ENCODE measurements at places on chromosomes 6 and 20.
A peak's percentile ranks its signal among the peaks of the same experiment; 100 is the strongest.

GRCh38 chr6:2695454-2696095 lies 55.1 kb downstream of the MYLK4 start:
- H3K4me1 ChIP-seq, result no peaks in the 10 kb centered on the region
- no peaks in the 10 kb centered on the region for H3K36me3 ChIP-seq
- no peak overlapping the region for H3K27ac ChIP-seq
- H3K27me3 ChIP-seq, result peaks cover 7% of the 10 kb centered on the region
- no peak for ATAC-seq

DNA sequence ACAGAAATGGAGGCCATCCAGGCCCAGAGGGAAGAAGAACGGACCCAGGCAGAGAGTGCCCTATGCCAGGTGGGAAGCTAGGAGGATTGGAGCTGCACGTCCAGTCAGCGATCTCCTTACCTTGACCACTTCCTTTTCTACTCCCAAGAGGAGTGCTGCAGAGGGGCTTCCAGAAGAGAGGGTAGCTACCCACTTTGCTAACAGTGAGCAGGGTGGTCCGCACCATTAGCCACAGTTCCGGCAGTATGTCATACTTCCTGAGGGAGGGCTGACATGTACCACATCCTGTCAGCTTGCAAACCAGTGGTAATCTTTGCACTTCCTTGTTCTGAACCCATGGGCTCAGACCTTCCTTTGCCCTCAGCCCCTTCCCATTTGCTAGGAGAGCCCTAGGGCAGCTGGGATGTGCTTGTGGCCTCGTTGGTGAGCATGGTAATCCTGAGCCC lies 35.4 kb downstream of the CEP250 start:
- peak overlapping the region; percentile 96 for H3K4me3 ChIP-seq
- H3K27me3 ChIP-seq, result no peaks in the 10 kb centered on the region
- peak; percentile 96 for ATAC-seq
- H3K36me3 ChIP-seq, result peaks cover 87% of the 10 kb centered on the region

DNA sequence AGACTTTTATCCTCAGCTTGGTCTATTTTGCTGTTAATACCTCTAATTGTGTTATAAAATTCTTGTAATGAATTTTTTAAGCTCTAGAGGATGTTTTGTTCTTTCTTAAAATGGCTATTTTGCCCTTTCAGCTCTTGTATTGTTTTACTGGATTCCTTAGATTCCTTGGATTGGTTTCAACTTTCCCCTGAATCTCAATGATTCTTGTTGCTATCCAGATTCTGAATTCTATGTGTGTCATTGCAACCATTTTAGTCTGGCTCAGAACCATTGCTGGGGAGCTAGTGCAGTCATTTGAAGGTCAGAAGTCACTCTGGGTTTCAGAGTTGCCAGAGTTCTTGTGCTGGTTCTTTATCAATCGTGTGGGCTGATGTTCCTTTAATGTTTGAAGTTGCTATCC lies 37.1 kb downstream of the OTOR start:
- H3K27ac ChIP-seq, result no peak overlapping the region
- no peak overlapping the region for H3K4me3 ChIP-seq
- H3K27me3 ChIP-seq, result peaks cover 19% of the 10 kb centered on the region
- H3K36me3 ChIP-seq, result no peaks in the 10 kb centered on the region
- no peak for ATAC-seq

DNA sequence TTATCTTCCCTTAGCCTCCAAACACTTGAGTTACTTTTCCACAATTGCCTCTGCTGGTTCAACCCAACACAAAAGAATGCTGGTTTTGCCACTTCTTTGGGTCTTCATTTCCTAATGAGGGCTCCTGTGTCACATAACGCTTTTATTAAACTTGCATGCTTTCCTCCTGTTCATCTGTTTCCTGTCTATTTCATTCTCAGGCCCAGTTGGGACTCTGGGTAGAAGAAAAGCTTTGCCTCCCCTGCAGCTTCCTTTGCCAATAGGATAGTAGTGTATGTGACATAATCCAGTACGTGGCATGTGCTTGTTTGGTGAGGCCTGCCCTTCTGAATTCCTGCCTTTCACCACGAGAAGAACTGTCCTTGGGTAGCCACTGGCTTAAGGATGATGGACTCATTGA lies 529.3 kb upstream of the AGPAT4 start:
- peaks cover 5% of the 10 kb centered on the region for H3K4me1 ChIP-seq
- no peak for ATAC-seq
- H3K27me3 ChIP-seq, result no peaks in the 10 kb centered on the region
- H3K36me3 ChIP-seq, result no peaks in the 10 kb centered on the region

GRCh38 chr6:107488875-107489635 lies 862 bp upstream of the SOBP start:
- peaks cover 34% of the 10 kb centered on the region for H3K27me3 ChIP-seq
- peak overlapping the region; percentile 90 for H3K4me3 ChIP-seq
- H3K27ac ChIP-seq, result peak overlapping the region; percentile 12
- peaks cover 11% of the 10 kb centered on the region for H3K4me1 ChIP-seq
- peaks cover 6% of the 10 kb centered on the region for H3K36me3 ChIP-seq

GRCh38 chr6:108996208-108996607 lies 98.4 kb downstream of the SESN1 start:
- no peak for ATAC-seq
- H3K4me3 ChIP-seq, result no peak overlapping the region
- no peak overlapping the region for H3K27ac ChIP-seq
- H3K27me3 ChIP-seq, result no peaks in the 10 kb centered on the region

- no peak overlapping the region for H3K27ac ChIP-seq
- no peak overlapping the region for H3K4me3 ChIP-seq
- peaks cover 29% of the 10 kb centered on the region for H3K36me3 ChIP-seq
- ATAC-seq, result no peak
- H3K27me3 ChIP-seq, result no peaks in the 10 kb centered on the region
These were observed 19.4 kb downstream of the SERPINB9 start for GRCh38 chr6:2883673-2884072.

DNA sequence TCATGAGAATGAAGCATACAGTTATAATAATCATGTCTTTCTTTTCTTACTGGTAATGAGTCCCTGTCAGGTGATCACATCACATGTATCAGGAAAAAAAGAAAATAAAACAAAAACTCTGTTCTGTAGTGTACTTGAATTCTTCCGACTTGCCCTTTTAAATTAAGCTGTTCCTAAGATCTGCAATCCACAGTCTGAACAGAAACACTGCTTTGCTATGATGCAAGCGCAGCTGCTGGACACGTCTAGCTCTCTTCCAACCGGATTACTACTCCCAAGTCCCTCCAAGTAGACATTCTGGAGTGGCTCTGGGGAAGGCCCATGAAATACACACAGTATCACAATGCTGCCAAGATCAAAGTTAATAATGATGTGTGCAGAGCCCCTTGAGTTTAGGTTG lies 83.7 kb downstream of the FYN start:
- no peak overlapping the region for H3K27ac ChIP-seq
- no peaks in the 10 kb centered on the region for H3K27me3 ChIP-seq
- no peak overlapping the region for H3K4me3 ChIP-seq
- no peak for ATAC-seq
- peaks cover 52% of the 10 kb centered on the region for H3K36me3 ChIP-seq
- H3K4me1 ChIP-seq, result peaks cover 54% of the 10 kb centered on the region

DNA sequence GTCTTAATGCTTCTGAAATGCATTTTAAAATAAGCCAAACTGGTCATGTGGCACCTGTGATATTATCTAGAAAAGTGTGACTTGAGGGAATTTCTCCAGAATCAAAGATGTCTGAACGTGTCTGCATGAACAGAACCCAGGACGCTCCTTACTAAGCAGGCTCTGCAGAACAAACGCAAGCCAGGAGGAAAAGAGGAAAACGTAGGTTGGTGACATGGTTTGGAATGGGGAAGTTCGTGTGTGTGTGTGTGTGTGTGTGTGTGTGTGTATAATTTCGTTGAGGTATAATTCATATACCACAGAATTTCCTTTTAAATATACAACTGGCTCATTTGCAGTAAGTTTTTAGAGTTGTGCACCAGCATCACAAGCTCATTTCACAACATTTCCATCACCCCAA lies 200.5 kb upstream of the FOXQ1 start:
- no peak overlapping the region for H3K4me3 ChIP-seq
- no peaks in the 10 kb centered on the region for H3K4me1 ChIP-seq
- peaks cover 20% of the 10 kb centered on the region for H3K27me3 ChIP-seq
- no peak overlapping the region for H3K27ac ChIP-seq
- no peak for ATAC-seq

DNA sequence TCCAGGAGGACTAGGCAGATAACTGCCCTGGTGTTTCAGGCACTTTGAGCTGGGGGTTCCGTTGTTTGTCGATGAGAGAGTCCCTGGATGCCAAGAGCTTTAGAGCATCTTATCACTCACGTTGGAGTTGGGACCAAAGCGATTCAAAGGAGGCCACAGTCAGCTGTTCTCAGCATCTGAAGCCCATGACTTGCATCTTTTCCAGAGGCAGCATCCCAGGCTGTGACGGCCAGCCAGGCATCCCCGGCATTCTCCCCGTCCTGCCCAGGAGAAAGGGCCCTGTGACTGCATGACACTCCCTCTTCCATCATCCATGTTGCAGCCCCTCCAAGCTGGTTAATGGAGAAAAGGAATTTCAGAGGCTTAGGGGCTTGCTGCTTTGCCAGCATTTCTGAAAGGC lies 520.3 kb downstream of the CDH26 start:
- no peaks in the 10 kb centered on the region for H3K27me3 ChIP-seq
- H3K27ac ChIP-seq, result no peak overlapping the region
- no peak overlapping the region for H3K4me3 ChIP-seq
- no peaks in the 10 kb centered on the region for H3K4me1 ChIP-seq

- H3K27me3 ChIP-seq, result no peaks in the 10 kb centered on the region
- peak overlapping the region; percentile 89 for H3K4me3 ChIP-seq
These were observed 770 bp downstream of the KIF3B start for GRCh38 chr20:32278199-32278643.

DNA sequence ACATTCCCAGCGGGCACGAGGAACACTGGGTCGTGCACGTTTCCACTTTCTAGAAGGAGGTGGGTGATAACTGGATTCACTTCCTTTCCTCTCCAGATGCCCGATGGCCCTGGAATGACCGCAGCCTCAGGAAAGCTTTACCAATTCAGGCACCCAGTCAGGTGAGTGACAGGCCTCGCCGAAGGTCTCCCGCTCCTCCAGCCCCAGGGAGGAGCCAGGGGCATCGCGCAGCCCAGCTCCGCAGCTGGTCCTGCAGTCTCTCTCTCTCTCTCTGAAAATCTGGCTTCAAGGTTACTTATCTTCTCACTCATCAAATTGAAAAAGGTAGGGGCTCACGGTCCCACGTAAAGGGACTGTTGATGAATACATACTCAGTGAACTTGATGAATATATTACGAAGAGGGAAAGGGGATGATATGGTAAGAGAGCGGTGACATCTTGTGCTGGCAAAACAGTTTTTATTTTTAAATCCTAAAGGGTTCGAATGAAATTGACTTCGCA lies 891 bp downstream of the RIPPLY2 start:
- H3K27ac ChIP-seq, result no peak overlapping the region
- no peak for ATAC-seq
- H3K4me1 ChIP-seq, result peaks cover 4% of the 10 kb centered on the region
- H3K27me3 ChIP-seq, result peaks cover 57% of the 10 kb centered on the region
- H3K36me3 ChIP-seq, result no peaks in the 10 kb centered on the region

GRCh38 chr6:163823577-163823976 lies 409.1 kb downstream of the QKI start:
- H3K27me3 ChIP-seq, result no peaks in the 10 kb centered on the region
- no peak for ATAC-seq
- no peak overlapping the region for H3K27ac ChIP-seq
- no peak overlapping the region for H3K4me3 ChIP-seq

DNA sequence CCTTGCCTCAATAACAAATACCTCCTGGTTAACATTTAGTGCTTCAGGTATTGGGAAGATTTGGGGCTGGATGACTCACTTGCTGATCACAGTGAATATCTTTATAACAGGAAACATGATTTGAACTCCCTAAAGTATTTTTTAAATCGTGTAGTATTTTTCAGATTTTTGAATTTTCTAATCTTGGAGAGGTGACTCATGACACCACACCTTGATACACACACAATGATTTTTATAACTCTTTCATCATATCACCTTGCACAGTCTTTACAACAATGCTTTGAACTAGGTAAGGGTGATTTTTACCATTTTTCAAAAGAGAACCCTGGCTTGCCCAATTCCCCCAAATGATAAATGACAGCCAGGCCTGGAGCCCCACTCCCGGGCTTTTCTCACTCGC lies 273.5 kb downstream of the UST start:
- H3K27me3 ChIP-seq, result no peaks in the 10 kb centered on the region
- peak overlapping the region; percentile 24 for H3K27ac ChIP-seq
- H3K4me3 ChIP-seq, result no peak overlapping the region
- no peak for ATAC-seq

DNA sequence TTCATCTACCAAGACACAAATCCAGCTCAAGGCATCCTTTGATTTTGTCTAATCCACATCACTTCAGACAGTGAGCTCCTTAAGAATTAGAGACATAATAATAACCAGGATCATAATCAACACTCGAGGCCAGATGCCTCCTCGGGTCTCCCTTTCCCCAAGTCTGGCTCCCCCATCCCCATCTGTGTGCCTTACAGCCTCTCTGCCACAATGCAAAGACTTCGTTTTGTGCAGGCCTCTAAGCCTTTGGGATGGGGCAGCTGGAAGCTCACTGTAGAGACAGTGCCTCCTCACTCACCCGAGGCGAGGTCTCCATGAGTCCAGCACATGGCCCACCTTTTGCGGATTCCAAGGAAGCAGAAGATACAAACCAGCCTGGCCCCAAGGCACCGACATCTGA lies 30.3 kb downstream of the LRFN2 start:
- no peak for ATAC-seq
- H3K27me3 ChIP-seq, result peaks cover 3% of the 10 kb centered on the region
- H3K4me3 ChIP-seq, result no peak overlapping the region
- no peaks in the 10 kb centered on the region for H3K4me1 ChIP-seq
- no peaks in the 10 kb centered on the region for H3K36me3 ChIP-seq

DNA sequence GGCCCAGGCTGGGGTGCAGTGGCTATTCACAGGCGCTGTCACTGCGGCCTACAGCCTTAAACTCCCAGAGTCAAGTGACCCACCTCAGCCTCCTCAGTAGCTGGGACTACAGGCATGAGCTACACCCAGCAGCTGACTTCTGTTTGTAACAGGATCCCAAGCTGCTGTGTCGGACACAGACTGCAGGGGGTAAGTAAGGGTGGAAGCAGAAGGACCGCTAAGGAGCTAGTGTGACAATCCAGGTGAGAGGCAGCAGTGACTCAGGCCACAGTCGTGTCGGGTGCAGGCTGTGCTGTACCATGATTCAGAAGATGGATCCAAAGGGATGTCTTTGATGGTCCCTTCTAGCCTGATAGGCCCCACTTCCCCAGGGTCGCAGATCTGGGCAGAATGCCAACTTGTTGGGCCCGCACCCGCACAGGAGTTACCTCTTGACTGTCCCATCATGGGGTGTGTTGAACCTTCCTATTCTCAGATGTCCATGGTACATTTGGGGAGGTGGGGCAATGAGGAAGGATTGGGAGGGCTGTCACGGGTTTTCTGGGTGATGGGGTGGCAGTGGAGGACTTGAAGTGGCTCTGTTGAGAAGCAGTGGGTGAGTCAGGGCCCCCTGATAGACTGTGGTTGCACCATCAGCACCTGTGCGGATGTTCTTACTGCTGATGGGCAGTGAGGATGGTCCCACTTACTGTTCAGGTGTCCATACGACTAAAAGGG lies 25.3 kb downstream of the AAR2 start:
- H3K27me3 ChIP-seq, result no peaks in the 10 kb centered on the region
- no peak overlapping the region for H3K4me3 ChIP-seq
- H3K36me3 ChIP-seq, result peaks cover 15% of the 10 kb centered on the region
- no peak for ATAC-seq
- no peaks in the 10 kb centered on the region for H3K4me1 ChIP-seq

GRCh38 chr20:53515749-53516148 lies 77.9 kb downstream of the ZNF217 start:
- no peaks in the 10 kb centered on the region for H3K27me3 ChIP-seq
- H3K27ac ChIP-seq, result no peak overlapping the region
- no peak for ATAC-seq

GRCh38 chr6:166989427-166990032 lies 9.7 kb upstream of the CEP43 start:
- peaks cover 18% of the 10 kb centered on the region for H3K36me3 ChIP-seq
- no peaks in the 10 kb centered on the region for H3K27me3 ChIP-seq
- peaks cover 31% of the 10 kb centered on the region for H3K4me1 ChIP-seq
- no peak overlapping the region for H3K4me3 ChIP-seq
- ATAC-seq, result peak; percentile 90
- H3K27ac ChIP-seq, result no peak overlapping the region
